H7 (cell line): ENCODE measurements at places on chromosomes 6 and 20.
A peak's percentile ranks its signal among the peaks of the same experiment; 100 is the strongest.

DNA sequence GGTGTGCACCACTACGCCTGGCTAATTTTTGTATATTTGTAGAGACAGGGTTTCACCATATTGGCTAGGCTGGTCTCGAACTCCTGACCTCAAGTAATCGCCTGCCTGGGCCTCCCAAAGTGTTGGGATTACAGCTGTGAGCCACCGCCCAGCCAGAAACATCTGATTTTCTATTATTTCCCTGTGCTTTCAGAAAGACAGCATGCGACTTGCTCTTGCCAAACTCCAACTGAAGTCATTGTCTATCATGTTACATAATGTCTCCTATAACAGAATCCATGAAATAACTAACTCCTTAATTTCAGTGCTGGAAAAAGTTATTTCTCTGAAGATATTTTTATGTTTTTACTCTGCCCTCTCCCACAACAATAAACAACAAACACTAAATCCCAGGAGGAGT, 8.5 kb downstream of the RMND1 start:
- no peak for DNase-seq

DNA sequence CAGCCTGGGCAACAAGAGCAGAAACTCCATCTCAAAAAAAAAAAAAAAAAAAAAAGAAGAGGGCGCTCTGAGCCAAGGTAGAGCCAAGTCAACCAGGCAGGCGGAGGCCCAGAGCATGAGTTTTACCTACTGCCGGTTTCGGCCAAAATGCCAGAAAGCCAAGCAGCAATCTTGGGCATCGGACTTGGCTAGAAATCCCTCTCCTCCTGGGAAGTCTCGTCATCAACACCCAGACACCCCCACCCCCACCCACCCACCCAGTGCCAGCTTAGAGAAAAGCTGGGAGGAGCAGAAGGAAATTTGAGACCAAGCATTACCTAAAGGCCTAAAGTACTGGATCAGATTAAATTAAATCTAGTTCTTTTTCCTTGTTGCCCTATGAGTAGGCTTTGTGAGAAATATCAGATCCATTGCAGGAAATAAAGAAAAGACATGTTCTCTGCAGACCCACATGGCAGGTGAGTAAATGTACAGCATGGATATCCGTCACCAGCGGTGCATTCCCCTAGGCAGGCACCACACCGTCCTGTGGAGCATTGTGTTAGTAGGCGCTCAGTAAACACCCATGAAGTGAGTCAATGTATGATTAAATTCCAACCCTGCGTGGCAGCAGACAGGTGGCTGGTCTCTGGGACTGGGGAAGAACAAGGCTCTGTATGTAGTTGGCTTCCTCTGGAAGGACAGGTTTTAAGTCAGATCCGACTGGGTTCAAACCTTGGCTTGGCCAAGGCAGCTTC, 21.0 kb downstream of the RIPOR3 start:
- no peak for DNase-seq

DNA sequence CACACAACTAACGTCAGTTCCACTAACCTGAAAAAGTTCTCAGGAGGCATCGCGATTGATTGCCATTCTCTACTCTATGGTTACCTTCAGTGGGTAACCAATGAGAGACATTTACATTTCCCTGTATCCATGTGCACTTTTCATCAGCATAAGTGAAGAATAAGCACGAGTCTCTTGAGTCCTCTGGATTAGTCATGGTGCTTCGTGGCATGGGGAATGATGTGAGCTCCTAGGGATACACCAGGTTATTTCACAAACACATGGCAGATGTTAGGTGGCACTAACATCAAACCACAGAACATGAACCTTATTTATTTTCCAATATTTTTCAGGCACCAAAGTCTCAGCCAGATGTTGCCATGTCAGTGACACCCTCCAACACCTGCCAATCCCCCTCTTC, 64.0 kb downstream of the FYN start:
- DNase-seq: no peak

- DNase-seq: no peak
Observed at GRCh38 chr6:53951383-53951782, 156.6 kb downstream of the LRRC1 start.

GRCh38 chr6:31729515-31729978, 448 bp upstream of the DDAH2 start:
- DNase-seq: peak; percentile 95

GRCh38 chr6:139295901-139296300, 4.1 kb upstream of the TXLNB start:
- no peak for DNase-seq

DNA sequence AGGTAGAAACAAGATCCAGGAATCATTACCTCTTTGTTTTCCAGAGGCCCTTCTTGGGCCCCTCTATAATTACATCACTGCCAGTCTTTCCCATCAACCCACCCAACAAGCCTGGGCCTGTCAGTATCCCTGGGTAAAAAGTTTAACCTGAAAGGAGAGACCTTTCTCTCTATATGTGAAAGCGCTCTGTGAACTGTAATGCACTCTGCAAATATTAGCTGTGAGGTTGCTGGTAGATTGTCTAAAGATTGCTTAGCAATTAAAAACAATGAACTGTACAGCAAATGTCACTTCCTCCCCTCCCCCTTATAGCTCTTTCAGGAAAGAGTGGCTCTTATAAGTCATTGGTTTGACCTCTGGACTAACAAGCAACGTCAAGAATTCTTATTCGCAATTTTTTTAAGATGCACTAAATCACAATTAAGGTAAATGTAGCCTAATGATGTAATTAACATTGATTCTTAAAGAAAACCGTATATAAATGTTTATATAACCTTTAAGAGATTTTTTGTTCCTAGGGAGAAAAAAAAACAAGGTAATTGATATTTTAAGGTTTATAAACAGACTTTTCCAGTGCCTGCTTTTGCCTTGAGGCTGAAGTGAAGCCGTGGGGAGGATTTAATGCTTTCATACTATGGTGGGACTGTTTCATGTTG, 18.4 kb downstream of the ECT2L start:
- DNase-seq: no peak

GRCh38 chr20:22775256-22775655, 190.9 kb upstream of the FOXA2 start:
- DNase-seq: no peak
